ENCODE measurements at places on chromosomes 16 and 17.

- no peaks in the 10 kb centered on the region for H3K36me3 ChIP-seq
- H3K4me3 ChIP-seq: no peak overlapping the region
- H3K27me3 ChIP-seq: no peaks in the 10 kb centered on the region
- DNase-seq: no peak
Observed at GRCh38 chr17:31318851-31319661, 2.4 kb downstream of the EVI2A start.

- H3K36me3 ChIP-seq: no peaks in the 10 kb centered on the region
- no peak overlapping the region for H3K27ac ChIP-seq
- no peaks in the 10 kb centered on the region for H3K27me3 ChIP-seq
- H3K4me1 ChIP-seq: peaks cover 18% of the 10 kb centered on the region
- H3K4me3 ChIP-seq: no peak overlapping the region
Observed at GRCh38 chr17:40530531-40530994, 29.1 kb upstream of the TNS4 start.

GRCh38 chr17:44878627-44879221 is 20.5 kb downstream of the EFTUD2 start:
- H3K27ac ChIP-seq: no peak overlapping the region
- H3K4me3 ChIP-seq: no peak overlapping the region
- peaks cover 13% of the 10 kb centered on the region for H3K36me3 ChIP-seq

DNA sequence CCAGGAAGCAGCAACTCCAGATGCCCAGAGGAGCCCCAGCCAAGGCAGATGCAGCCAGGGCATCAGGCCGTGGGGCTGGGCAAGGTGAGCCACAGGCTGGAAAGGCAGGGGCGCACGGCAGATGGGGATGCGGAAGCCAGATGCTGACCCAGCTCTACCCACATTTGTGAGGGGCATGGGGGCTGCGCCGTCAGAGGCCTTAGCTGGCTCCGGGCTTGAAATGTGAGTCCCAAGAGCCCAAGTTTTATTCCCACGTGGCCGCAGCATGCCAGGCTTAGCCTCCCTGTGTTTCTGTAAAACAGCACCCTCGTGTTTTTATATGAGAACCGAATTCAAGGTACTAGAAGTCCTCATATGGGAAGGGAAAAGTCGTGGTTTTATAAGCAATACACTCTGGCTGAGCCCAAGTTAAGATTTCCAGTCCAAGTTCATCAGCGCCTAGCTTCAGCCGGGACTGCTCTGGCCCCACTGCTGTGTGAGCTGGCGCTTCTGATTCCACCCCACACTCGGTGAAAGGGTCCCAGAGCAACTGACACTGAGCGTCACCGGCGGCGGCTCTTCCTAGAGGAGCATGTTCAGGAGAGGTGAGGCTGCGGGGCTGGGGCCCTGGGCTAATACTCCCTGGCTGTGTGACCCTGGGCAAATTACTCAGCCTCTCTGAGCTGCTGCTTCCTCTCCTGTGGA is 6.7 kb upstream of the C16orf95 start:
- H3K27ac ChIP-seq: no peak overlapping the region
- no peaks in the 10 kb centered on the region for H3K27me3 ChIP-seq
- H3K4me3 ChIP-seq: no peak overlapping the region
- no peaks in the 10 kb centered on the region for H3K36me3 ChIP-seq

DNA sequence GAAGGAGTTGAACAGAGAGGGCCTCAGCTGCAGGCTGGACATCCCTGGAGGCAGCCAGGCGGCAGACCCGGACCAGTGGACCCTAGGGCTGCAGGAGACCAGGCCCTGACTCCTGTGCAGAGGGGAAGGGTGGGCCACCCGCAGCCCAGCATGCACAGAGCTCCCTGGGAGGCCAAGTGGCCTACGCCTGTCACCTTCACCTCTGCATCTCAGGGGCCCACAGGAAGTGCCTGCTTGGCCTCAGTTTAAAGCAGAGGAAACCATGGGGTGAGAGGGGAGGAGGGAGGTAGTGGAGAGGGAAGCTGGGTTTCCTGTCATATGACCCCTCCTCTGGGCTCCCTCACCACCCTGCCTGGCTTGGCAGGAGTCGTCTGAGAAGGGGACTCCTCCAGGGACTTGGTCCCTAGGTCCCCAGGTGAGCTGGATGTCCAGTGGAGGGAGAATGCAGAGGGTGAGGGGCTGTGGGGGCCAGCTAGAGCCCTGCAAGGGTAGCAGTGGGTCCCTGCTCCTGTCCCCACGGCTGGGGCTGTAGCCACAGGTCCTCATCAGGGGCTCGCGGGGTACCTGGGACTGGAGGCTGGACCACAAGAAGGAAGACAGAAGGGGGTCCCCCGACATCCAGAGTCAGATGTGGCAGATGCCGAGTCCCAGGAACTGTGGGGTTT is at the start of gene TMC8:
TMC8 (plus strand) TSS at position 335 of the 665 bp plus-strand sequence. CDS start 818 bp downstream, outside the sequence.
- H3K4me1 ChIP-seq: peaks cover 40% of the 10 kb centered on the region
- DNase-seq: peak; percentile 39
- H3K27me3 ChIP-seq: no peaks in the 10 kb centered on the region
- no peaks in the 10 kb centered on the region for H3K36me3 ChIP-seq
- peak within 1 kb of the TSS; percentile 42 for H3K4me3 ChIP-seq

DNA sequence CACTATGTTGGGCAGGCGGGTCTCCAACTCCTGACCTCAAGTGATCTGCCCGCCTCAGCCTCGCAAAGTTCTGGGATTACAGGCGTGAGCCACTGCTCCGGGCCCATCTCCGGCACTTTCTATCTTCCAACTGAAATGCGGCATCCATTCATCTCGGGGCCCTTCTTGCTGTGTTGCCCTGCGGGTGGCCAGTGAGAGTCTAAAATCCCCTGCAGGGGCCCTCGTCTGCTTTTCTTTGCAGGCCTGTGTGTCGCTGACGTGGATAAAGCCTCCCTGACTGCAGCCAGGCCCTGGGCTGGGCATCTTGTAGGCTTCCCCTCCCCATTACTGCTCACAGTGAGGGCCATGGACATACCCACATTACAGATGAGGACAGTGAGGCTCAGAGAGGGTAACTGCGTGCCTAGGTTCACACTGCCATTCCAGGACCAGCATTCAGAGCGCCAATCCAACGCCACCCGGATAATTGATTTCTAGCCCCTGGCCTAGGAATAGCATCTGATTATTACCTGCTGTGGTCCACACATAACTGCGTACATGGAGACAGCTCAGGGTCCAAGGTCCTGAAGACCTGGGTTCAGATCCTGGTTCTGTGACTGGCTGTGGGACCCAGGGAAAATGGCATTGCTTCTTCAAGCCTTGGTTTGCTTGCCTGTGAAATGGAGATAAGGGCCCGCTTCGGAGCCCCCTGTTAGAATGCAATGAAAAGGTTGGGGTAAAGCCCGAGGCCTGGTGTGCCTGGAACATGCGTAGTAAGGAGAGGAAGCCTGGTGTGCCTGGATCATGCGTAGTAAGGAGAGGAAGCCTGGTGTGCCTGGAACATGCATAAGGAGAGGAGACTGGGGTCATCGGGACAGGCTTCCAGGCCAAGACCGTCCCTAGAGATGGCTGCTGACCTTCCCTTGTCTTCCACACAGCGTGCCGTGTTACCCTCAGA is 25.0 kb downstream of the CRISPLD2 start:
- DNase-seq: no peak
- no peak overlapping the region for H3K4me3 ChIP-seq
- peaks cover 34% of the 10 kb centered on the region for H3K4me1 ChIP-seq

DNA sequence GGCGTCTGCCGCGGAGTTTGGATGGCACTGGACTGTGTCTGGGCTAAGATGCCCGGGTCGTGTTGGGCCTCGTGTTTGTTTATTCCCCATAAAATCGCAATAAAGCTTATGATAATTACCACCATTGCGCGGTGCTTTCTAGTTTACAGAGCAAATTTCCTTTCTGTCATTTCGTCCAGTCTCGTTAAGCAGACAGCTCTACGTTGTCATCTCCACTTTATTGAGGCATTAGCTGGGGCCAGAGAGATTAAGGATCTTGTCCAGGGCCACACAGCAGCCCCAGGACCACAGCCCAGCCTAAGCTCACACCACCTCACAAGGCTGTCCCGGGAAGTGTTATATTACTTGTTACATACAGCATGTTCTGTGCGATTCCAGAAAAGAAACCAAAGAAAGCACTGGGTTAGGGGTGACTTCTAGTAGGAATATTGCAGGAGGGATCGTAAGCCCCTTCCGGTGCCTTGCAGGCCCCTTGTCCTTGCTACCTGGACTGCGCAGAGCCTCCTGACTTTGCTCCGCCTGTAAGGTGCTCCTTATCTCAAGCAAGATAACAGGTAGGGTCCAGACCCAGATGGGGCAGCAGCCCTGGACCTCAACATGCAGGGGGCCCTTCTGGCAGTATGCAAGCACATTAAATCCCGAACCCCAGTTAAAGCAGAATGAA is 6.3 kb downstream of the NOS2 start:
- peak overlapping the region; percentile 33 for H3K4me3 ChIP-seq
- H3K27ac ChIP-seq: no peak overlapping the region
- no peak for DNase-seq
- no peaks in the 10 kb centered on the region for H3K4me1 ChIP-seq
- H3K36me3 ChIP-seq: no peaks in the 10 kb centered on the region

GRCh38 chr17:17186551-17187505 is 19.3 kb downstream of the PLD6 start:
- H3K4me1 ChIP-seq: no peaks in the 10 kb centered on the region
- H3K27ac ChIP-seq: no peak overlapping the region
- H3K4me3 ChIP-seq: no peak overlapping the region
- no peaks in the 10 kb centered on the region for H3K27me3 ChIP-seq

DNA sequence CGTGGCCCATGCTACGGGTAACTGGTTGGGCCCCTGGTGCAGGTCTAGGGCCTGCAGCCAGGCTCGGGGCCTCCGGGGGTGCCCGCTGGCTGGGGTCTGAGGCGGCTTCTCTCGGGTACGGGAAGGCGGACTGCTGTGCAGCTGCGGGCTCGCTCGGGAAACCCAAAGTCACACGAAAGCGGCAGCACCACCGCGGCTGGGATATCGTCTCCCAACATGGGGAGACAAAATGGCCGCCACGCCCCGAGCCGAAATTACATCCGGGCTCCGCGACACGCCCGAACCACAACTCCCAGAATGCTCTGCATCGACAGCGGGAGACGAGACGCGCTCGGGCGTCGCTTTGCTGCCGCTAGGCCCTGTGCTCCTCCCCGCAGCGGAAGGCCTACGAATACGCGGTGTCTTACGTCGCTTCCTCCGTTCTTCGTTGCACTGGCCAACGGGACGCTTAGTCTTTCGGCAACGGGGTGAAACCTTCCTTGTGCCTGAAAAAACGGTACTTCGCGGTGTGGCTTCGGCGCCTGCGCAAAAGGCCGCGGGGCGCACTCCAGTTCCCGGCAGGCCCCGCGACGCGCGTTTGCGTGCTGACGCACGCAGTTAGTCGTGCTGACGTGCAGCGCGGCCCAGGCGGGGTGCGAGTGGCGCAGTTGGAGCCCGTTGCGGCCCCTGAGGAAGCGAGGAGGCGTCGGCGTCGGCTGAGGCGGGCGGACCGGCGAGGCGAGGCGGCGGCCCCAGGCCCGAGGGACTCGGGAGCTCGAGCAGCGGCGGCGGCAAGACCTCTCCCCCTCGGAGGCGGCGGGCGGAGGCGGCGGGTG is at the start of gene SRRM2:
SRRM2 (plus strand) TSS at position 604 of the 815 bp plus-strand sequence. CDS start 3,727 bp downstream, outside the sequence.
- peak within 1 kb of the TSS; percentile 99 for H3K27ac ChIP-seq
- peak within 1 kb of the TSS; percentile 83 for H3K4me3 ChIP-seq
- H3K27me3 ChIP-seq: no peaks in the 10 kb centered on the region
- H3K36me3 ChIP-seq: no peaks in the 10 kb centered on the region
- H3K4me1 ChIP-seq: peaks cover 40% of the 10 kb centered on the region

DNA sequence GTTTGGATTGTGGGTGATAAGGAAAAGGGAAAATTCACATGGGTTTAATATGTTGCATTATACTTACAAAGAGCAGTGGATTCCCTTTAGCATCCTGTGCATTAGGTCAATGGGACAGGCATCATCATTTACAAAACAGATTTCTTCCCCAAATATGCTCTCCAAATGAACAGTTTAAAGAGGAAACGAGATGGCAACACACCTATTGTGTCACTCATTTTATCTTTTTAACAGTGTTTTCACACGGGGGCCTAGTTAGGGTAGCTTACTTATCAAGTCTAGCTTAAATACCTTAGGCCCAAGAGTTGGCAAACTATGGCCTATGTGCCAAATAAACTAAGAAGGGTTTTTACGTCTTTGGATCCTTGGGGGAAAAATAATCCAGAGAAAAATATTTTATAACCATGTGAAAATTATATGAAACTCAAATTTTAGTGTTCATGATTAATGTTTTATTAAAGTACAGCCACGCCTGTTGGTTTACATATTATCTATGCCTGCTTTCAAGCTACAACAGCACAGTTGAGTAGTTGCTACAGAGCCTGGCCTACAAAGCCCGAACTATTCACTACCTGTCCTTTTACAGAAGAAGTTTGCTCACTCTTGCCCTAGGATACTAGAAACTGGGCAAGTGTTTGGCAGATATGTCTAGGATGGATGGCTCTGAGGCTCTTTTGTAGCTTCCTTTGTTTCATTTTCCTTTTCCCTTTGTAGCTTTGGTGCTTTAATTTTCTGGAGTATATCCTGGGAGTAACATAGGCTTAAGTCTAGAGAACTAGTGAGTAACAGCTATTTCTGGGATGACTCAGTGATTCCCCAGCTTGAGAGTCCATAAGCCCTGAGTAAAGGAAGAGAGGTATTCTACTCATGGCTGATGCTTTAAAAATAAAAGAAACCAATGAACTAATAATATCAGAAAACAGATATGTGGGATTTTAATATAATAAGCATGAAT is 12.4 kb downstream of the NUP93 start:
- H3K27me3 ChIP-seq: no peaks in the 10 kb centered on the region
- H3K4me1 ChIP-seq: no peaks in the 10 kb centered on the region
- H3K27ac ChIP-seq: no peak overlapping the region
- H3K36me3 ChIP-seq: no peaks in the 10 kb centered on the region
- no peak for DNase-seq

DNA sequence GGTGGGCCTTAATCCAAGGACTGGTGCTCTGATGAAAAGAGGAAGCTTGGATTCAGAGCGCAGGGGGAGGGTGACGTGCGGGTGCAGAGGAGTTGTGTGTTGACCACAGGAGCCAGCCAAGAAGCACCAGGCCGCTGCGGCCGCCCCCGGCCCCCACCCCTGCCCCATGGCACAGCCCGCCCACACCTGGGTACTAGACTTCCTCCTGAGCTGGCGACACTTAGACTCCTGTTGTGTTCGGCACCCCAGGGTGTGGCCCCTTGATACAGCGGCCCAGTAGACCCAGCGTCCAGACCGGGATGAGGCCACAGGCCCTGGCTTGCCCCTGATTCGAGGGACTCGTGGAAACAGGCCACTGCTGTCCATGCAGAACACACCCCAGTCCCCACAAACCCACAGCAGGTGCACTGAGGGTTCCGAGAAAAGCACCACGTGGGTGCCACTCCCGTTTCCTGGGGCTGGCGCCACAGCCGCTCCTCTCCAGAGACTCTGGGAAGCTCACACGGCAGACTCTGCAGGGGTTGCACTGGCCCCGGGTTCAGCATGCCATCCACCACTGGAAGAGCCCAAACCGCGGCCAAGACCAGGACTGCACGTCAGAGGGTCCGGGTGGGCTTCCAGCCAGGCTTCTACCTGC is 5.7 kb upstream of the SNAI3 start:
- H3K27ac ChIP-seq: no peak overlapping the region
- no peak for DNase-seq
- no peaks in the 10 kb centered on the region for H3K4me1 ChIP-seq
- H3K36me3 ChIP-seq: no peaks in the 10 kb centered on the region

GRCh38 chr16:57754354-57755060 is 18.9 kb downstream of the KATNB1 start:
- DNase-seq: no peak
- no peak overlapping the region for H3K4me3 ChIP-seq
- H3K4me1 ChIP-seq: no peaks in the 10 kb centered on the region
- no peak overlapping the region for H3K27ac ChIP-seq
